ENCODE measurements at places on chromosomes 13 and 19.
A peak's percentile ranks its signal among the peaks of the same experiment; 100 is the strongest.

GRCh38 chr13:80783926-80784565, 443.1 kb upstream of the SPRY2 start:
- DNase-seq: no peak

DNA sequence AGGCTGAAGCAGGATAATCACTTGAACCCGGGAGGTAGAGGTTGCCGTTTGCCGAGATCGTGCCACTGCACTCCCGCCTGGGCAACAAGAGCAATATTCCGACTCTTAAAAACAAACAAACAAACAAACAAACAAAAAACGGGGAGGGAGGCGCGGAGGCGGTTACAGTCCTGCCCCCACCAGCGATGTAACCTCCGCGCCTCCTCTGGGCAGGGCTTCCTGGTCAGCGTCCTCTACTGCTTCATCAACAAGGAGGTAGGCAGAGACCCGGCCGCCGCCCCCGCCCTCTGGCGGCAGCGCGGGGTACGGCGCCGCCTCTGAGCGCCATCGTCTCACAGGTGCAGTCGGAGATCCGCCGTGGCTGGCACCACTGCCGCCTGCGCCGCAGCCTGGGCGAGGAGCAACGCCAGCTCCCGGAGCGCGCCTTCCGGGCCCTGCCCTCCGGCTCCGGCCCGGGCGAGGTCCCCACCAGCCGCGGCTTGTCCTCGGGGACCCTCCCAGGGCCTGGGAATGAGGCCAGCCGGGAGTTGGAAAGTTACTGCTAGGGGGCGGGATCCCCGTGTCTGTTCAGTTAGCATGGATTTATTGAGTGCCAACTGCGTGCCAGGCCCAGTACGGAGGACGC, 10.2 kb downstream of the SNRPD2 start:
- DNase-seq: peak; percentile 83

DNA sequence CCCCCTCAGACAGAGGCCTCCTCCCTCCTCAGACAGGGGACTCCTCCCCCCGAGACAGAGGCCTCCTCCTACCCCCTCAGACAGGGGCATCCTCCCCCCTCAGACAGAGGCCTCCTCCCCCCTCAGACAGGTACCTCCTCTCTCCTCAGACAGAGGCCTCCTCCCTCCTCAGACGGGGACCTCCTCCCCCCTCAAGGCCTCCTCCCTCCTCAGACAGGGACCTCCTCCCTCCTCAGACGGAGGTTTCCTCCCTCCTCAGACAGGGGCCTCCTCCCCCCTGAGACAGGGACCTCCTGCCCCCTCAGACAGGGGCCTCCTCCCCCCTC, 13.9 kb downstream of the C3 start:
- no peak for DNase-seq

DNA sequence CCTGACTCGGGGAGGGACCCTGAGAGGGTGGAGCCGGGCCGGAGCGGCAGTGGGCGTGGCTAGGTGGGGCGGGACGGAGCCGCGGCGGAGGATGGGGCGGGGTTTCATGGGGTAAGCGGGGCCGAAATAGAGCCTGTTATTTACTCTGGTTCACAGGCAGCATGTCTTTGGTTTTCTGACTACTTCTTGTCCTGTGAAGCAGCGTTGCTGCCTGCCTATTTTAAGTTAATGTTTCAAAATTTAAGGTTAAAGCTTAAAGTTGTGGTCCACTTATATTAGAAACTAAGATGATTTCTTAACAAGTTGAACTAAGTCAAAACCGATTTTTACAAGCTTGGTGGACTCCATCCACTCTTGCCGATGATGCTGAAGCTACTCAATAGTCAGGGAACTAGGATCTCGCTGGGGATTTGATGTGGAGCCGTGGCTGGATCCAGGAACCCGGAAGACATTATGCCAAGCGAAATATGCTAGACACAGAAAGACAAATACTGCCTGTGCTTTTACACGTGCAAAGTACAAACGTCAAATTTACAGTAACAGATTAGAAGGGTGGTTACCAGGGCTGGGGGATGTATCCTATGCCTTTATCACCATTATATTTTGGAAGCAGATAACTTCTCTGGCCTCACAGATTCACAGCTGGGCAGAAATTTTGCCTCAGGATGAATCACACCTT, 433 bp upstream of the ZNF616 start:
- DNase-seq: peak; percentile 98

- DNase-seq: no peak
Observed at GRCh38 chr13:23817830-23818229, 71.4 kb downstream of the MIPEP start.

- DNase-seq: peak; percentile 59
Observed at GRCh38 chr19:50486823-50487515, 10.3 kb upstream of the GARIN5A start.

DNA sequence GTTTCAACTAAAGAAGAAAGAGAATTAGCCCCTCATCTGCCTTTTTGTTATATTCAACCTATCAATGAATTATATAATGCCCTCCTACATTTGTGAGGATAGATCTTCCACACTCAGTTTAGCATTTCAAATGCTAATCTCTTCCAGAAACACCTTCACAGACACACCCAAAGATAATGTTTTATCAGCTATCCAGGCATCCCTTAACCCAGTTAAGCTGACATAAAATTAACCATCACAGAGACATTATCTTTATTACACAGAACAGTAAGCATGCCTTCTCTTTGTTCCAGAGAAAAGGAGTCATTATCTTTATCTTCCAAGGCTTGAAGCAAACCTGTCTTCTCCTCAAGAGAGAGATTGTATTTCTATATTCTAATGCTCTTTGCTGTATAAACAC, 53.1 kb downstream of the PCDH20 start:
- no peak for DNase-seq

DNA sequence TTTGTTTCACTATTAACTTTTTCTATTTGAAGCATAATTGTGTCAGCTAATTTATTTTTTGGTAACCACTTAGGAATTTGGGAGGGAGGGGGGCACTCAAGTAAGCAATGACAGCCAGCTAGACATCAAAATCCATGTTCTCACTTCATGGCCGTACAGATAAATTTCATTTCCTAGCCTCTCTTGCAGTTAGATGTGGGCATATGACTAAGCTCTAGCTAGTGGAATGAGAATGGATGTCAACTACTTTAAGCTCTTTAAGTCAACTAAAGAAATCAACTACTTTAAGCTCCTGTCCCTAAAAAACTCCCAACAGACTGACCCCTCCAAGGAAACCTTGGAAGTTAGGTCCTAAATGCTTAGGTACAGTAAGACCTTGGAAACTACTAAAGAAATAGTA, 92.0 kb downstream of the KCNRG start:
- no peak for DNase-seq

GRCh38 chr13:23572836-23573235, 2.6 kb downstream of the TNFRSF19 start:
- no peak for DNase-seq
